Activated CD8-positive, alpha-beta memory T cell treated with anti-CD3 and anti-CD28 coated beads for 1 hour (primary cell): ENCODE measurements at places on chromosomes 11 and 22.

DNA sequence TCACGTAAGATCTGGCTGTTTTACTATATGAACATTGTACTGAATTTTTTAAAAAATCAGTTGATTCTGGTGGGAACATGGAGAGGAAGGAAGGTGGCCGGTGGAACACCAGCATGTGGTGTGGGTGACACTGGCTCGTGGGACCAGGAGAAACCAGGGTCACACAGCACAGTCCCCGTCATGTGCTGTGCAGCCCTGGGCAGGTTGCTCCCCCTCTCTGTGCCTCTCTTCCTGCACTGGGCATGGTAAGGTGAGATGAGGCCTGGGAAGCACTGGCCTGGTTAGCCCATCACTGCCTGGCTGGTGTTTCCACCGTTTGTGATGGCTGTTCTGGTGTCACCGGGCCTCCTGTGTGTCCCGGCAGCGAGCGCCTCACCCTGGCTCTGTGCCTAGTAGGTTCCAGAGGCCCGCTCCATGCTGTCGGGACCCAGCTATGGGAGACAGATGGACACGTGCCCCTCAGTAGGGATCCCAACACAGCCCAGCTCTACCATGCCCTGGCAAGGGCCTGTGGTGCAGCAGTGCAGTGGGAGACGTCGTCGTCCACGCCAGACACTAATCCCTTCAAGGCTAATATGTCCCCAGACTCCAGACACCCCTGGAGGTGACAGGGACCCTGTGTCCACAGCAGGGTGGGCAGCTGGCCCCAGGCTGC is 88.2 kb upstream of the LINC01488 start:
- no peak for DNase-seq

GRCh38 chr11:74710281-74710938 is 20.8 kb downstream of the CHRDL2 start:
- DNase-seq = no peak

DNA sequence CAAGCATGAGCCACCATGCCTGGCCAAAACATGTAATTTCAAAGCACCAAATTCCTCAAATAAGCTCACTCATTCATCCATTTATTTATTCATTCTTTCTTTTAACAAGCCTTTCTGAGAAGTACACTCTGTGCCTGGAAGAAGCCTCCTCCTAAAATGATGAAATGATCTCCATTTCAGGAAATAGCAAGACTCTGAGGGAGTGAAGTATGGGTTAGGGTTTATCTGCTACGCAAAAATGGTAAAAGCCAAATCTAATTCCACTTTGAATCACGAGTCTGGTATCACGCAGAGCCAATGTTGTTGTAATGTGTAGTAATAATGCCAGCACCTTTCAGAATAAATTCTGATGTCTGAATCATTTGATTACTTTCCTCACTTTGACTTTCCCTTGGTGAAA is 1041.8 kb downstream of the LRRC4C start:
- no peak for DNase-seq

DNA sequence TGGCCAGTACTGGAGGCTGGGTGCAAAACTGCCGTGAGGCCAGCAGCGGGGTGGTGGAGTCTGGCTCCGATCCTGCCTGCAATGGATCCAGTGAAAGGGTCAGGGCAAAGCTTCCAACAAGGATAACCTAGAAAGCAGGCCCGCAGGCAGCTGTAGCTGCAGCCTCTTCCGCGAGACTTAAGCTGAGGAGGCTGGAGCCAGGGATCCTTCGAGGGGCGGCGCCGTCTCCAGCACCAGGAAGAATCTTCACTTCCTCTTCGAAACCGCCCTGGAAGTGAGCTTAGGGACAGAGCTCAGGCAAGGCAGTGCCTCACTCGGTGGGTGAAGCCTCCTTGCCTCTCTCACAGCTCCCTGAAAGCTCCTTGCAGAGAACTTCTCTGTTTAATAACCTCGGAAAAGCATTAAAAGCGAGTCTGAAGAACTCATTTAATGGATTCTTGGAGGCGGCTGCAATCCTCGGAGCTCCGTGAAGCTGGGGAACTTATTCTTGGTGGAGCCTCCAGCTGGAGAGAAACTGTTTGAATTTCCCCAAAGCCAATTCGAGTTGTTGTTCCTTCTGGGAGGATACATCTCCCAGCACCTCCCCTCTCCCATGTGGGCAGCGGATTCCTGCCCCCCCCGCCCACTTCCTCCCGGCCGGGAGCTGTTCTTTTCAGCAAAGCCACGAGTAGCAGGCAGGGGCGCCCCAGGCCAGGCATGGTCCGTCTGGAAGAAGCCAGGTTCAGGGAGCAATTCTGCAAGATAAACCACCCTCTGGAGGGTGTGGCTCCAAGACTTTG is 169.9 kb downstream of the CTTN start:
- no peak for DNase-seq

- DNase-seq = no peak
These were observed at the start of the genes BSCL2 and GNG3 for GRCh38 chr11:62707277-62707861. Gene BSCL2, minus strand, starts transcription at chr11:62707424. Its CDS starts 229 bp downstream, at chr11:62707195. Gene GNG3, plus strand, starts transcription at chr11:62707676. Its CDS starts 620 bp downstream, at chr11:62708296.

DNA sequence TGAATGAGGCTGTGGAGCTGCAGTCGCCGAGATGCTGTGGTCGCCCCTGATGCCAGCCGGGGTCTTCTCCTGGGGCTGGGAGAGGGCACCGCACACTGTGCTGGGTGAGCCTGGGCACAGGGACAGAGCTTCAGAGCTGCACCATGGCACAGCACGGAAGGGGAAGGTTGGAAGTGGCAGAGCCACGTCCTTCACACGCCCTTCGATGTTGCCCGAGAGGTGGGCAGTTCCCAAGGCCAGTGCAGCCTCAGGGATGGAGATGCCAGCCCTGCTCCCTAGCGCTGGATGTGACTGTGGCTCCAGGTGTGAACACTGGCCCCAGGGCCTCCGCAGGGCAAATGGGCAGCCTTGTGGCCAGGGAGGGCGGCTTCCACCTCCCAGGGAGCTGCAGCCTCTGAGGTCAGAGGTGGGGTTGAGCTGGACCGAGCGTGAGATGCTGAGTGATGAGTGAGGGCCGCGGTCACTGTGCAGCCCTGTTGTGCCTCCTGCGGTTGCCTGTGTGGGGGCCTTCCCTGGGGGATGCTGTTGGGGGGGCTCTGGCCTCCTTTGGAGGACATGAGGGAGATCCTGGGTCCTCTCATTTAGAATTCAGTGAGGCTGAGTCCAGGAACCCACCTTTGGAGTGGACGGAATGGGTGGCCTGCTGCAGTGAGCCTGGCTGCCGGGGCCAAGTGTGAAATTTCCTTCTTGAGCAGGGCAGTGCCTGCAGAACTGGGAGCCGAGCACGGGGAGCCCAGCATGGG is 1090.0 kb downstream of the BRD1 start:
- DNase-seq = no peak

DNA sequence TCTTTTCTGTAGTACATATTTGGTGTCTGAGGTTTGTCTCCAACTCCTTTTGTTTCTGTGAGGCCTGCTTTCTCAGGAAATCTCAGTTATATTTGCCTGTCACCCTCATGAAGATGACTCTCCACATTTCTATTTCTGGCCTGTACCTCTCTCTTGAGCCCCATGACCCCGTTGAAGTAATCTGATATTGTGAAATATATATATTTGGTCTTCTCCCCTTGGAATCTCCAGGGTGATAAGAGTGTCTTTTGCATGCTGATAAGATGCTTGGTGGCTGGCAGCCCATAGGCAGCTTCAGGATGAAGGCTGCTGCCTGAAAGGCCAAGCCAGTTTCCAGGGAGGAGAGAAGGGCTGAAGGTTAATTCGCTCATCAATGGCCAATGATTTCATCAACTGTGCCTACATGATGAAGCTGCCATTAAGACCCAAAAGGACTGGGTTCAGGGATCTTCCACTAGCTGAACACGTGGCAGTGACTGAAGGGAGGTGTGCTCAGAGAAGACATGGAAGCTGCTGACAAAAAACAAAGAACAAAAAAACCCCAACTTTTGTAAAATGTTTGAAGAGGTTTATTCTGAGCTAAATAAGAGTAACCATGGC is 67.4 kb downstream of the MICAL2 start:
- DNase-seq = no peak

DNA sequence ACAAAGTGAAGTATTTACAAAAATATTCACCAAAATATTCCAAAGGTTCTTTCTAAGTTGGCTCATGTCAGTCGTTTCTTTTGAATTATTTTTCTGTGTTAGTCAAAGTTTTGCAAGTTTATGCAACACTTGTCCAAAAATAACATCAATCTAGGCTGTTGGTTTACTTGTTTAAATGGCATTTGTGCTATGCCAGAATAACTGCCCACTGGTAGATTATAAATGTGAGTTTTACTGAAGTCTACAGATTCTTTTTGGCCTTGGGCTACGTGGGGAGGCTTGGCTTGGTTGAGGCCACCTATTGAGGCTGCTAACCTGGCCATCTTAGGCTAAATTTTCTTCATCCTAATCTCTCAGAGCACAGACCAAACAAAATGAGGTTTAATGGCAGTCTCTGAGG is 1091.9 kb upstream of the RAG2 start:
- no peak for DNase-seq

DNA sequence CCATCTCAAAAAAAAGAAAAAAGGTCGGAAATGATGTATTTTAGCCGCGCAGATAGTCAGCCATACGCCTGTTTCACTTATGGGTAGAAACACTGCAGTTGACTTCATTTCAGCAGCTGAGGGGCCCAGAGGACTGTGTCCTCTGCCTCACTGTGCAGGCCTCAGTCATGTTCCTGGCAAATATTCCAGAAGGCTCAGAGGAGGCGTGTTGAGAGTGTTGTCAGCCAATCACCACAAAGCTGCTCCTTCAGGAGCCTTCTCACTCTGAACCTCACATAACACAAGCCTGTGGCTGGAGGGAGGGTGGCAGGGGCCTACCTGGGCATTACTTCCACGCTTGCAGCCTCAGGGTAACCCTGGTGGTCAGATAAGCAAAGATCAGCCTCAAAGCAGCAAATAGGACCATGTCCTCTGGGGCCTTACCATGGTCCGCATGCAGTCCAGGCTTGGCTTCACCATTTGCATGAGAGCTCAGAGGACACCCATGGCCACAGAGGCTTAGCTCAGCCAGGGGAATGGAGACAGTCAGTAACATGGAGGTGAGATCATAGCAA is 17.3 kb upstream of the TREH start:
- DNase-seq = no peak

DNA sequence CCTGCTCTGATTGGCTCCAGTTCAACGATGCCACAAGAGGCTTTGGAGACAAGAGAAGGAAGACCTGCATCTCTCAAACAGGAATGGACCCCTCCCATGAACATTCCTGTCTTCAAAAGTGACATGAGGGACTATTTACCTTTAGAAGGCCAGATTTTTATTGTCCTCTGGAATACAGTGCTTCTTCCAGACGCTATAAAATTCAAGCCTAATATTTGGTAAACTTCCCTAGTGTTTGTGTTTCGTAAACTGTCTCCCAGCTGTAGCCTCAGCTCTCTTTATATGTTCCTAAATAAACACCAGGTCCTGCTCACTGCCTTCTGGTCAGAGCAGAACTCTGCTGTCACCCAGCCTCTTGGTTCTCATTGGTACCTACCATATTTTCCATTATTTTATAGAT is 157.8 kb downstream of the CCDC34 start:
- DNase-seq = no peak

- DNase-seq = peak; percentile 65
These were observed at the start of gene TRPM5 for GRCh38 chr11:2443881-2444820. Gene TRPM5, minus strand, starts transcription at chr11:2444514. Its CDS starts 21,478 bp downstream, at chr11:2423036.

DNA sequence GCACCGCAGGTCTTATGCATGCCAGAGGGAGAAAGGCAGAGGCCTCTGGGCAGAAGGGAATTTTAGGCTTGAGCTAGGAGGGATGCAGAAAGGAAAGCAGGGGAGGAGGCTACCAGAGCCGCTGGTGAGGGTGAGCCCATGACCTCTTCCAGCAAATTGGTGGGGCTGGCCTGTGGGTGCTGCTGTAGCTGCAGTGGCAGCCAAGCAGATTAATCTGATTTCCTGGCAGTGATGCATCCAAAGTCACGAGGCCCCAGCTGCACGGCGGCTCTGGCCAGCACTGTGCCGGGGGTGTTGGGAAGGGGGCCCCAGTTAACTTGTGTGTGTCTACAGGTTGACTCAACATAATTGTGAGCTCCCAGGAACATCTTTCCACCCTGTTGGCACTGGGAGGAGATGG is 41.4 kb upstream of the B3GAT1 start:
- no peak for DNase-seq

GRCh38 chr11:64086258-64087123 is 50.8 kb downstream of the FLRT1 start:
- no peak for DNase-seq
